ENCODE measurements at places on chromosomes 2 and 18.

GRCh38 chr2:182554950-182555349 lies 128.1 kb upstream of the PDE1A start:
- no peak for DNase-seq

- no peak for DNase-seq
Observed at GRCh38 chr2:232575404-232575746, 24.9 kb downstream of the EIF4E2 start.

DNA sequence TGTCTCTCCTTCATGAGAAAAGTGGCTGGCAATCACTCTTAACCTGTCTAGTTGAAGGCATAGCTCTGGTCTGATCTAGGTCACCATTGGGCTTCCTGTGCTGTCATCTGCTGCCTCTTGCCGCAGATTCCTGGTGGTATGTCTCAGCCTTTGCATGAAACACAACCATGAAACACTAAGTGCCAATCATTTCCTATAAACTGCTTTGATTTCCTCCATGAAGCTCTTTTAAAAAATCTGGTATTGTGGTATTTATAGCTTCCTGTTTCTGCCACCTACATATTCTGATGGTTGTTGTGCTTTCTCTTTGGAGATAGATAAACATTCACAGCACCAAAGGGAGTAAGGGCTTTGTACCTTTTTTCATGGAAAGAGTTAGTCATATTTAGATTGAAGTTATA lies 120.0 kb upstream of the EPC2 start:
- DNase-seq, result no peak

GRCh38 chr2:223297788-223298187 lies 245.8 kb downstream of the KCNE4 start:
- peak; percentile 59 for DNase-seq

DNA sequence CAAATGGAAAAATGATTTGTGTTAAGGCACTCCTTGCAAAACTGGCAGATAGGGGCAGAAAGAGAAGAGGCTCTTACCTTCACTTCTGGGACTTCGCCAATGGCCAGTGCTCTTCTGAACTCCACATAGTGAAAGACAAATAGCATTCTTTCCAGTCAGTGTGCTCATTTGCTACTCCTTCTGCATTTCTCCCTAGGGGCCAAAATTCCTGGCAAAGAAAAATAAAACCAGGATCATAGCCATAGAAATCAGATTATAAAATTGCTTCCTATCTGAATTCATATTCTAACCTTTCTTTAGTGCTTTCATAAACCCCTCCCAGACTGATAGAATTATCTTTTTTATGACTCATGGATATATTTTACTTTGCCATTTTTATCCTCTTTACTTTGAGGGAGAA lies 56.9 kb upstream of the PELI1 start:
- no peak for DNase-seq

- DNase-seq, result no peak
Observed at GRCh38 chr2:12330916-12331315, 385.8 kb upstream of the TRIB2 start.

DNA sequence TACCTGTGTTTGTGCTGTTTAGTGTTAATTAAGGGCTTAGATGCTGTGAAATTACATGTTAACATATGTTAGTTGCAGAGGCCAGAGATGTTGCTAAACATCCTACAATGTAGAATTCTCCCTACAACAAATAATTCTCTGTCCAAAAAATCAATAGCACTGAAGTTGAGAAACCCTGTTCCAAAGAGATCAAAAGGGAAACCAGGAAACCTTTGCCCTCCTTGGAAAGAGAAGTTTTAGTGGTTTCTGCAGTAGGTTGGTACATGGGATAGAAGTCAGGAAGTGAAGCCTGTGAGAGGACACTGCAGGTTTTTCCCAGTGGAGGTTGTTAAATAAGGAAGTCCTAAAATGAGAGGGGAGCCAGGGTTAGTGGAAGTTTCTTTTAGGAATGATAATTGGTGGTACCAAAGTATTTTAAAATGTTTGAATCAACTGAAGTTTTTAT lies 6.3 kb upstream of the RMDN2 start:
- no peak for DNase-seq

DNA sequence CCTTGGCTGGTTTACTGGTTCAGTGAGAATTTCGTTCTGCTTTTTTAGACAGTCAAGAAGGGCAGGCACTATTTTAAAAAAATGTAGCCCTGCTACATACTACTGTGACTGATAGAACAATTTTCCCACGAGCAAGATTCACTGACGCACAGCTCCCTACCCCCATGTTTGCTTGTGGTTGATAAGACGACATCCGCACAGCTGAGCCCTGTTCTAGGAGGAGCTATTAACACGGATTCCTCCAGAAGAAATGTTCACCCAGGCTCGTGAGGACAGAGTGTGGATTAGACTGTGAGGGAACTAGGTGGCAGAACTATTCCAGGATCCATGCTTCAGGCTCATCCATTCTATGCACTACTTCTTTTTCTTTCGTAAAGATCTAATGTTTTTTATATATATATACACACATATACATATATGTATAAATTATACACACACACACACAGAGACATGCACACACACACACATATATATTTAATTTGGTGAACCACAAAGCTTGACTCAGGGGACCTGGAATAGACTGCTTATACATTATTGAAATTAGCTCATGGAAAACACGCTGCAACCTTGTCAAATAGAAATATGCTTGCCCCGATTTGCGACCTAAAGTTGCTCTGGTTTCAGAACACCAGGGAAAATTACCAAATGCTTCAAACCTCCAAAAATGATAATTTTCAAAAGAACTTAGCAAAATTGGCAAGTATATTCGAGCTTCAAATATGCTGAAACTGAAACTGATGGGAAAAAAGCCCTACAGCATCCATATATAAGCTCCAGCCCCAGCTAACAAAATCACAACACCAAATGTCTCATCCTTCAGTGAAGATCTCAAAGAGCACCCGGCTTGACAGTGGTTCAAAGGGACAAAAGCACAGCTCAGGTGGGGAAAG lies 370.4 kb downstream of the SOCS6 start:
- no peak for DNase-seq

- DNase-seq, result no peak
Observed at GRCh38 chr2:195392446-195393336, 264.3 kb upstream of the SLC39A10 start.

- no peak for DNase-seq
Observed at GRCh38 chr2:18149660-18150246, 271.3 kb downstream of the KCNS3 start.

GRCh38 chr2:219530048-219530963 lies 13.3 kb downstream of the CHPF start:
- peak; percentile 93 for DNase-seq

DNA sequence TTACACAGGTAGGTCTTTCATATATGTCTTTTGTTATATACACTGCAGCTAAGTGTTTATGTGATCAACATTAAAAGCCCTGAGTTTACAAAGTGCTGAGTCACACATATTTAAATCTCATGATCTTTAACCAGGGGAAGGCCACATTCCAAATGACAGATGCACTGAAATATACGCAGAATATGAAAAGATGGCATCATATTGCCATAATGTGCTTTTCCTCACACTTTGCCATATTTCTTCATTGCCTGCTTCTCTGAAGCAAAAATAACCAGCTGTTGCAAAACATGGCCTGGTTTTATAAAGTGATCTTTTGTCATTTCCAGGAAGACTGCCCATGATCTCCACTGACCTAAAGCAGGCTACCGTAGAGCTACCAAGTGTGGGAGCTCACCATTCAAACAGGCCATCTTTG lies 93.5 kb upstream of the MAPRE2 start:
- DNase-seq, result no peak

DNA sequence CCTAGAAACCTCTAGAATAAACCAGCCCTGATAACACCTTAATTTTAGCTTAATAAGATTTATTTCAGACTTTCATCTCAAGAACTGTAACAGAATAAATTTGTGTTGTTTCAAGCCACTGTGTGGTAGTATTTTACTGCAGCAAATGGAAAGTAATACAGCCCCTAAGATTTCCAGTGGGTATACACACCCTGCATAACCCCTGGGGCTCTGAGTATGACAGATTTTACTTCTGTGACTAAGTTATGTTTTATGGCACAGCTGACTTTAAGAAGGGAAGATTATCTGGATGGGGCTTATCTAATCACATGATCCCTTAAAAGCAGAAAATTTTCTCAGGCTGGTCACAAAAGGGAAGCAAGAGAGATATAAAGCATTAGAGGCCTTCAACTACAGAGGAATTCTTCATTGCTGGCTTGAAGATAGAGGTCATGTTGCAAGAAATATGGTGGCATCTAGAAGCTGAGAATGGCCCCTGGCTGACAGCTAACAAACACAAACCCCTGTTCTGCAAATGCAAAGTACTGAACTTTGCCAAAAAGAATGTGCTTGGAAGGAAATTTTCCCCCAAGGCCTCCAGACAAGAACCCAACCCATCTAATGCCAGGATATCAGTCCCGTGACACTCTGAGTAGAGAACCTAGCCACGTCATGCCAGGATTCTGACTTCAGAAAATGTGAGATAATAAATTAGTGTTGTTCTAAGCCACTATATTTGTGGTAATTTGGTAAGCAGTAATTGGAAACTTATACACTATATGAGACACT lies 67.8 kb upstream of the SLC9A2 start:
- DNase-seq, result no peak

- DNase-seq, result no peak
Observed at GRCh38 chr2:158060160-158060834, 41.4 kb upstream of the UPP2 start.

- no peak for DNase-seq
Observed at GRCh38 chr2:60657673-60658072, 98.4 kb upstream of the PAPOLG start.

GRCh38 chr2:85786865-85787264 lies 33.1 kb downstream of the ATOH8 start:
- no peak for DNase-seq

DNA sequence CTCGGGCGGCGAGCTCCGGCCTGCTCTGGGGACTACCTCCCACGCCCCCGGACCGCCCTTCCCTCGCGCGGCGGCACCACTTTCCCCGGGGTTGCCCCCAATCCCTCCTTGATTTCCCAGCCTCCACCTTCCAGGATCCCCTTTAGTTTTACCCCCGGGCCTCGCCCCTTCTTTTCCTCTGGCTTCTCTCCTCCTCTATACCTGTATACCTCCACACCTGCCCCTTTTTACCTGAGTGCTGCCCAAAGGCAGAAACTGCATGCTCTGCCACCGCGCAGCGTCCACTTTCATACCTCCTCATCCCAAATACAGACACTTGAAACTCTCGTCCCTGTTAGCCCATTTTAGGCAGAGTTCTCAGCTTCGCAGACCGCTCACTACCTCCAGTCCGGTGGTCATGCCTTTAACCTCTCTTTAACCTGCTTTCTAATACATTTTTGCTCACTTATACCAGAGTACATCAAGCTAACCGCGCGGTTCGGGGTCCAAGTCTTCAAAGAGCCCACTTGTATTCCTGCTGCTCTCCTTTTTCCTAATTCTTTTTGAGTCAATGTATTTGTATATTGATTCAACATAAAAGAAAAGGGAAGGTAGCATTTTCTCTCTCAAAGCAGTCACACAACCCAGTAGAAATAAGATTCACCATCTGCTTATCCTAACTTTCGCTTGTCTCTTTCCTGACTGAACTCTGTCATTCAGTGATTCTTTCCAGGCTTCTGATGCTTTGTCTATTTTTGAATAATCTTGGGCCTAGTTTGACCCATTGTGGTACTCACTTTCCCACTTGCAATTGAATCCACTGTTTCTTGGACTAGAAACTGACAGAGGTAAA lies 901 bp downstream of the SPOPL start:
- DNase-seq, result no peak

DNA sequence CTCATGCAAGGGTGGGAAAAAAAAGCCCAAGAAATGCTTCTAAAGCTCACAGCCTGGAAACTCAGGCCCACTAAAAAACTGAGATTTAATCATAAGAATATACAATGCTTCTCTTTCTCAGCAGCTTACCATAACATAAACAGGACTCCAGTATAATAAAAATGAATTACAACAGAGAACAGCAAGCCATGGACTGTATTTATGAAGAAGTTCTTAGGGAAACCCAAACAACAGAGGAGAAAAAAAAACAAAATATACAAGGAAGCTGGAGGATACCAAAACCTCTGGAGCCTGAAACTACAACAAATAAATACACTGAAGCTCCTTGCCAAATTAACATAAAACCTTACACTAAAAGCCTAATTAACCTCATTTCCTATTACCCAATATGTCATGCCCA lies 187.8 kb downstream of the RDH14 start:
- DNase-seq, result no peak

DNA sequence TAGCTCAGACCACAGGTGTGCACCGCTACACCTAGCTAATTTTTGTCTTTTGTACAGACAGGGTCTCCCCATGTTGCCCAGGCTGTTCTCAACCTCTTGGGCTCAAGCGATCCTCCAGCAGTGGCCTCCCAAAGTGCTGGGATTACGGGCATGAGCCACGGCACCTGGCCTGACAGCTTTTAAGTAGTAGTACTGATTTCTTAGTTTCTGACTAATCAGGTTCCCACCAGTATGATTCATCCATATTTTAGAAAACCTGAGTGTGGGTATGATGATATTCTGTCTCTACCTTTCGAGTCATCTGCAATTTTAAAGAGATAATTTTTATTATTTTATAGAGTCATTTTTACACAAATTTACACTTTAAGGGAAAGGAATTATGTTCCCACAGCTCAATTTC lies 46.4 kb upstream of the GULP1 start:
- no peak for DNase-seq

GRCh38 chr2:21754164-21754788 lies 630.5 kb downstream of the TDRD15 start:
- DNase-seq, result no peak

- DNase-seq, result no peak
Observed at GRCh38 chr2:82657106-82657505, 1802.0 kb downstream of the SUCLG1 start.

GRCh38 chr2:128449226-128450061 lies 130.8 kb upstream of the HS6ST1 start:
- DNase-seq, result peak; percentile 66

GRCh38 chr18:47436871-47437270 lies 185.4 kb upstream of the SKOR2 start:
- DNase-seq, result no peak

GRCh38 chr2:84782717-84783442 lies 98.0 kb downstream of the TRABD2A start:
- no peak for DNase-seq

- no peak for DNase-seq
Observed at GRCh38 chr2:214378455-214379103, 32.3 kb upstream of the VWC2L start.

DNA sequence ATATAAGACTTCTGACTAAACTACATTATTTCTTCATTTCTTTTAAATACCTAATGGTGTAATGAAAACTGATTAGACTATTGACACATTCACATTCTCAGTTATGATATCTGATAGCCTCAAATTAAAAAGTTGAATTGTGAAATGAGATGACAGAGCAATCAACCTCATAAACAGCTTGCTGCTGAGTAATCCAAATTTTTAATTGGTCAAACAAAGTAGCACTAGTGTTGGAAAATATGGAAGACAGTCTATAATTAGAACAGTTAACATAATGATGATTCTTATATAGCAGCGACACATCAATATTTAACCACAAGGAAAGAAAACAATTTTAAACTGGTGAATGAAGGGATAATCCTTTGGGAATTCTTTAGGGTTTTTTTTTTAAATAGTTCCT lies 91.9 kb upstream of the LRP1B start:
- no peak for DNase-seq

Data from BE2C (cell line).